ENCODE measurements at places on chromosomes 5 and 9. TPM values are rescaled to one million over a fixed set of nuclear protein-coding genes. Genes with fewer than 3 reads are reported as not detected.
A peak's percentile ranks its signal among the peaks of the same experiment; 100 is the strongest.

RNF183 gene
- not detected for total RNA-seq

DNA sequence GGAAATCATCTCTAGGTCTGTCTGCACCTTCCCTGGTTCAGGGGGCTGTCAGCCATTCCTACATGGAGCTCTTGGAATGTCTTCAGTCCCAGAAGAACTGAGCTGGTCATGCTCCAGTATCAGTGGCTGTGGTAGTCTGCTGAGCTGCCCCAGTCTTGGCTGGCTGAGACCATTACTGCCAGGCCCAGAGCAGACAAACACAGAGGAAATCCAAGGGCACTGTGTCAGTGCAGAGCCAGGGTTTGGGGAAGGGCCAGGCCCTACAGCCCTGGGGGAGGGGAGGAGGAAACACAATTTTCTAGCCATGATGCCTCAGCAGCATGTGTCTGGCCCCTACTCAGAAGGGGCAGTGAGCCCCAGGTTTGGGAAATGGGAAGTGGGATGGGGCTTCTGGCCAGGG, 58.4 kb downstream of the ARHGEF37 start:
- no peak overlapping the region for H3K27ac ChIP-seq
- H3K27me3 ChIP-seq = no peaks in the 10 kb centered on the region
- H3K4me3 ChIP-seq = no peak overlapping the region
- no peak for DNase-seq
- H3K36me3 ChIP-seq = no peaks in the 10 kb centered on the region

- DNase-seq = no peak
- no peak overlapping the region for H3K4me3 ChIP-seq
- no peaks in the 10 kb centered on the region for H3K4me1 ChIP-seq
- H3K27me3 ChIP-seq = no peaks in the 10 kb centered on the region
Measured at GRCh38 chr9:96515621-96516470, 65.9 kb downstream of the HABP4 start.

GRCh38 chr5:1777281-1778137, 22.1 kb downstream of the MRPL36 start:
- no peak overlapping the region for H3K4me3 ChIP-seq
- no peak overlapping the region for H3K27ac ChIP-seq
- no peaks in the 10 kb centered on the region for H3K36me3 ChIP-seq
- H3K4me1 ChIP-seq = no peaks in the 10 kb centered on the region

DNA sequence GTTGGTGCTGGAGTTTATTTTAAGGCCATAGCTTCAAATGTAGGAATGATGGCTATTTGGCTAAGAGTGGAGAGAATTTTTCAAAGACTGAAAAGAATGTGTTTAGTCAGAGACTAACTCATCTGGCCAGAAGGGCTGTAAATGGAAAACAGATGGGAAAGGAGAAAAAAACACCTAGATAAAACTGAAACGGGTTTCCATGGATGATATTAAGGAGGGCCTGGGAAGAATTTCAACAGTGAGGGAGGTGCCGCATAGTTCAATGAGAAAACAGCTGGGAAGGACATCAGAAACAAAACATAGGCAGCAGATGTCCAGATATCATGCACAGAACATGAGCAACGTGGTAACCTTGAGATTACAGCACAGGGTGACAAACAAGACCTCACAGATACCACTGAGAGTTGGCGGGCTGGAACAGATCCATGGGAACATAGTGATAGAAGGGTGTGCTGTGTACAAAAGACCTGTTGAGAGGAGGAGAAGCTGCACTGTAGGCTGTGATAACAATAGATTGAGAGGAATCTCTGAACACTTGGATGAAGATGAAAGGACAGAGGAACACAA, 31.2 kb upstream of the RAD23B start:
- H3K27me3 ChIP-seq = peaks cover 5% of the 10 kb centered on the region
- no peak overlapping the region for H3K27ac ChIP-seq
- DNase-seq = peak; percentile 35
- H3K36me3 ChIP-seq = no peaks in the 10 kb centered on the region
- no peaks in the 10 kb centered on the region for H3K4me1 ChIP-seq

DNA sequence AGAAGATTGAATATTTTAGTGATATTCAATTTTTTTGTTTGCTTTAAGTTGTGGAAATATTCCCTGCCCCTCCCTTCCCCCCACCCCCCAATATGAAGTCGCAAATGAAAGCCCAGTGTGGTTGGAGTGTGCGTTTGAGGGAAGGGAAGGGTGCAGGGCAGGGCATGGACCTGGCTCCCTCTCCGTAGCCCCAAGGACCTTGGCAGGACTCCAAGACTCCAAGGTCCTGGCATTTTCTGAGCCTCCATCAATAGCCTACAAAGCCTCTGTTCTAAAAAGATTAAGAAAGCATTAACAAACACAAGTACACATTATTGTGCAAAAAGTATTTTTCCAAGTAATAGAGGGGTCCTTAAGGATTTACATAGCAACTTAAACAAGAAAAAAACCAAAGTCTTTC, 38.8 kb upstream of the PTPN3 start:
- H3K4me3 ChIP-seq = no peak overlapping the region
- no peaks in the 10 kb centered on the region for H3K36me3 ChIP-seq
- H3K27me3 ChIP-seq = peaks cover 9% of the 10 kb centered on the region
- H3K4me1 ChIP-seq = peaks cover 4% of the 10 kb centered on the region
- H3K27ac ChIP-seq = no peak overlapping the region

DNA sequence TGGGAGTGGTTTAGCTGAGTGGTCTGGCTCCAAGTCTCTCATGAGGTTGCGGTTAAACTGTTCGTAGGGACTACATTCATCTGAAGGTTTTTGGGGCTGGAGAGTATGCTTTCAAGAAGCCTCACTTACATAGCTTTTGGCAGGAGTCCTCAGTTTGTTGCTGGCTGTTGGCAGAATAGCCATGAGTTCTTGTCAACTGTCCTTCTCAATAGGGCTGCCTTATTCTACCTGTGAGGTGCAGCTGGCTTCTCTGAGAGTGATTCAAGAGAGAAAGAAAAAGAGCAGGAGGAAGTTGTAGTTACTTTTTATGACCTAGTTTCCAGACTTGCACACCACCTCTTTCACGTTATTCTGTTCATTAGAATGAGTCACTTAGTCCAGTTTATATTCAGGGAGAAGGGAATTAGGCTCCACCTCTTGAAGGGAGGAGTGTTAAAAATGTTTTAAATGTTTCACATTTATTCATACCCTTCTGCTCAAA, 33.2 kb downstream of the YTHDC2 start:
- H3K27me3 ChIP-seq = no peaks in the 10 kb centered on the region
- peaks cover 62% of the 10 kb centered on the region for H3K36me3 ChIP-seq
- no peak overlapping the region for H3K4me3 ChIP-seq
- no peak for DNase-seq
- no peaks in the 10 kb centered on the region for H3K4me1 ChIP-seq

DNA sequence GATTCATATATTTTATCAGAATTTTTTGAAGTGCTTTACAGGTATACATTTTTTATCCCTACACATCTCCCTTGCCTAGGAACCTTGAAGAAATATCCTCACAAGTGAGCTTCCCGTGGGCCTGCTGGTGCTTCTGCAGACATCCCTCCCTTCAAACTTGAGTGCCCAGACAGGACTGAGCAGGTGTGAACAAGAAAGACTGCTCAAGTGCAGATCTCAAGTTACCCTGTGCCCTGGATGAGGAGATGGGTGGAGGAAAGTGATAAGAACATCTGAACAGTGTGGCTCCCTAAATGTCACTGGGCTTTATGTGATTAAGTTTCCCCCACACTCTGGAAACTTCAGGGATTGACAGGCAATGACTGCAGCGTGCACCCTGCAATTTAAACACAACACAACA, 209.8 kb downstream of the TLE1 start:
- H3K4me1 ChIP-seq = no peaks in the 10 kb centered on the region
- DNase-seq = no peak
- no peak overlapping the region for H3K4me3 ChIP-seq
- no peak overlapping the region for H3K27ac ChIP-seq
- no peaks in the 10 kb centered on the region for H3K36me3 ChIP-seq

DNA sequence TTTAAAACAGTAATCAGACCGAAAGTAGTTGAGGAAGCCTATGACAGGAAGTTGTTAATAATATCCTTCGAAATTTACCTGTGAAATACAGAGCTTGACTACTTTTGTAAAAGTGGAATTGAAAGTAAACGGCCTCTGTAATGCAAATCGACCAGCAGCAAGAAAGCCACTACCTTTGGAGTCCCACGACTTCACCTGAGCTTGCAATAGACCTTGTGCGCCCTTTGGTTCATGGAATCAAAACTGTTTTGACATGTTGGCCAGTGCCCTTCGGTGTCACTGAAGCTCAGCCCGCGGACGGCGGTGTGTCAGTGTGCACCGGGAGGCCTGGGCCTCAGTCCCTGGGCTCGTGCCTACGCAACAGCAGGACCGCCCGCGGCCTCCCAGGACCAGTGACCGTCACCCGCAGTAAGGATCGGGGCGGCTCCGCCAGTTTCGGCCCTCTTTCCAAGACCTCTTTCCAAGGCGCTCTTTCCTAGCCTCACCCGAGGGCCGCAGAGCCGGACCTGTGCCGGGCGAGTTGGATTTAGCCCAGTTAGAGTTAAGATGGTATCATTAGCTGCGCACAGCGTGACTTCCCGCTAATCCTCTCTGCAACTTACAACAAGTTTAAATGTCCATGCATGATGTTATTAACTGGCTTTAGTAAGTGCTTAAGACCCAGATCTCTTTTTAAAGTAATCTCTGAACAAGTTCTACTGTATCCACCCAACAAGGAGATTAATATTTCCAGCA, 223.3 kb downstream of the MEF2C start:
- H3K27ac ChIP-seq = no peak overlapping the region
- peaks cover 19% of the 10 kb centered on the region for H3K27me3 ChIP-seq

GRCh38 chr9:104817437-104817836, 53.5 kb downstream of the NIPSNAP3B start:
- H3K4me3 ChIP-seq = no peak overlapping the region
- no peak overlapping the region for H3K27ac ChIP-seq
- H3K36me3 ChIP-seq = no peaks in the 10 kb centered on the region
- H3K4me1 ChIP-seq = peaks cover 2% of the 10 kb centered on the region
- peaks cover 14% of the 10 kb centered on the region for H3K27me3 ChIP-seq

GRCh38 chr5:174693697-174694385, 30.5 kb upstream of the MSX2 start:
- no peaks in the 10 kb centered on the region for H3K36me3 ChIP-seq
- no peak for DNase-seq
- peaks cover 56% of the 10 kb centered on the region for H3K27me3 ChIP-seq
- H3K4me1 ChIP-seq = no peaks in the 10 kb centered on the region
- no peak overlapping the region for H3K4me3 ChIP-seq
- H3K27ac ChIP-seq = no peak overlapping the region

DNA sequence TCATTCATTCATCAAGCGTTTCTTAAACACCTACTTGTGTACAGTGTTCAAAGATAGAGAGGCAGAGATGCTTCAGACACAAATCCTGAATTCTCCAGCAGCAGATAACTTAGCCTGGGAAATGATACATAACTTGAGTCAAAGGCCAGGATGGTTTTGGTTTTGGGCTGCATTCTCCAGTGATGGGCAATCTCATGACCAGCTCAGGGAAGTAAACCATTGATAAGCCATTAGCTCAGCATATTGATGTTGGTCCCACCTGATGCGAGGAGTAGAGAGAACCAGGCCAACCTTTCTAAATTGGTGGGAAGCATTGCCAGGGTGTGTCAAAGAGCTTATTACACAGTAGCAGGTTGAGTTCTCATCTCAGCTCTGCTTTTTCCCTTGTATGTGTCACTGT, 53.0 kb downstream of the SH3RF2 start:
- H3K27ac ChIP-seq = no peak overlapping the region
- no peaks in the 10 kb centered on the region for H3K27me3 ChIP-seq
- H3K4me3 ChIP-seq = no peak overlapping the region
- DNase-seq = no peak

- peaks cover 9% of the 10 kb centered on the region for H3K4me1 ChIP-seq
- no peak overlapping the region for H3K27ac ChIP-seq
- H3K27me3 ChIP-seq = peaks cover 66% of the 10 kb centered on the region
- DNase-seq = no peak
- no peaks in the 10 kb centered on the region for H3K36me3 ChIP-seq
Measured at GRCh38 chr5:180286-180918, 10.9 kb upstream of the LRRC14B start.

GRCh38 chr5:143222287-143223231, 180.9 kb downstream of the NR3C1 start:
- H3K27ac ChIP-seq = peak overlapping the region; percentile 62
- no peaks in the 10 kb centered on the region for H3K27me3 ChIP-seq

DNA sequence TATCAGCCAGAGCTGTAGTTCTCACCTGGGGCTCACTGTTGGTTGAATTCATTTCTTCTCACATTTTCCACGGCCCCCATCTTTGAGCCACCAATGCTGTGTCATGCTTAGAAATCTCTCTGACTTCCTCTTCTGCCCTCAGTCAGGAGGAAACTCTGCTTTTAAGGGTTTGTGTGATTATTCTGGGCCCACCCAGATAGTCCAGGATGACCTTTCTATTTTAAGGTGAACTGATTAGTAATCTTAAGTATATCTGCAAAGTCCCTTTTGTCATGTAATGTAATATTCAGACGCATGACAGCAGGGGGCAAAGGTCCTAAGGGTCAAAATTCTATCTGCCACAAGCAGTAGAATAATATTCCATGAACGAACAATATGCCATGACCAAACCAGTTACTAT, 88.4 kb downstream of the AK8 start:
- no peak for DNase-seq
- no peak overlapping the region for H3K4me3 ChIP-seq
- peaks cover 29% of the 10 kb centered on the region for H3K27me3 ChIP-seq

DNA sequence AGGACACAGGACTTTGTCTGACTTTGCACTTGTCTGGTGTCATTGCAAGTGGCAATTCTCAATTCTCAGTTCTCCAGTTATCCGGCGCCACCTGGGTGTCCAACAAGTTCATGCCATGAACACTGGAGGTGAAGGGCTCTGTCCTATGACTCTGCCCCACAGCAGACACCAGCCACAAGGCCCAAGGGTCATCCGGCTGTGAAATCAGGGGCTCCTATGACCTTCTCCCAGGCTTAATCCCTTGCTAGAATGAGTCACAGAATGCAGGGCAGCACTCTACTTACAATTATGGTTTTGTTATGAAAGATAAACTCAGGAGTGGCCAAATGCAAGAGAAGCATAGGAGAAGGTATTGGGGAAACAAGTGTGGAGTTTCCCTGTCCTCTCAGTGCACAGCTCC, 392.0 kb downstream of the GADD45G start:
- H3K27me3 ChIP-seq = peaks cover 17% of the 10 kb centered on the region
- H3K4me1 ChIP-seq = no peaks in the 10 kb centered on the region
- no peak overlapping the region for H3K4me3 ChIP-seq
- H3K36me3 ChIP-seq = no peaks in the 10 kb centered on the region

DNA sequence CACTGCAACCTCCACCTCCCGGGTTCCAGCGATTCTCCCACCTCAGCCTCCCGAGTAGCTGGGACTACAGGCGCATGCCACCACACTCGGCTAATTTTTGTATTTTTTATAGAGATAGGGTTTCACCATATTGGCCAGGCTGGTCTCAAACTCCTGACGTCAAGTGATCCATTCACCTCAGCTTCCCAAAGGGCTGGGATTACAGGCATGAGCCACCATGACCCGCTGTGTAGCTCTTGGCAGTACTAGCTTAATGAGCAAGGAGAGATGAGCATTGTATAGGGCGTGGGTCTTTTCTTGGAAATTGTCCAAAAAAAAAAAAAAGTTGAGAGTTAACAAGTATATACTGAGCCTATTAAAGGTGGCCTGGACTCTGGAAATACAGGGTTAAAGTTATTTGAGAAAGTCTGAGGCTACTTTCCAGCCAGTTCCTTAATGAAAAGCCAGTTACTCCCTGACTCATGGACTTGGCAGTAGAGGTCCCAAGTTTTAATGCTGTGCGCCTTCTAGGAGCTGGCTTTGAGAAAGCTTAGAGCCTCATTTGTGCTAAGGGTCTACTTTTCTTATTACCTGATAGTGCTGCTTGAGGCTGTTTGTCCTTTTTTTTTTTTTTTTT, 4.2 kb upstream of the FGF18 start:
- no peak overlapping the region for H3K4me3 ChIP-seq
- H3K27me3 ChIP-seq = no peaks in the 10 kb centered on the region
- peaks cover 15% of the 10 kb centered on the region for H3K4me1 ChIP-seq
- no peak overlapping the region for H3K27ac ChIP-seq
